ENCODE measurements at places on chromosomes 1 and 21.

DNA sequence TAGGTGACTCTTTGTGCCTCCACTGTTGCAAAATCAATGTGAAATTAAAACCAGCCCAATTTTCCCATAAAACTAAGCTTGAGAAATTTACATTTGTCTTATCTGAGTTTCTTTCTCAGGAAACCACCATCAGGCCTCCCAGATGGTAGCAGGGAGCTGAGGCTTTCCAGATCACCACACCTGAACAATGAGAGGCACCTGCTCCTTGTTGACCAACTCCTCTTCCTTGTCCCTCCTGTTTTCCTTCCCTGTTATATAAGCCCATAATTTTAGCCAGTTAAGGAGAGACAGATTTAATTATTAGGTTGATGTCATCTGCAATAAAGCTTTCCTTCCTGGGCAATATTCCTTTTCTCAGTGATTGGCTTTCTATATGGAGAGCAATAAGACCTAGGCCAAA is 32.0 kb upstream of the C1orf185 start:
- no peak for DNase-seq

GRCh38 chr1:156130578-156130942 is 16.0 kb downstream of the LMNA start:
- DNase-seq = no peak

DNA sequence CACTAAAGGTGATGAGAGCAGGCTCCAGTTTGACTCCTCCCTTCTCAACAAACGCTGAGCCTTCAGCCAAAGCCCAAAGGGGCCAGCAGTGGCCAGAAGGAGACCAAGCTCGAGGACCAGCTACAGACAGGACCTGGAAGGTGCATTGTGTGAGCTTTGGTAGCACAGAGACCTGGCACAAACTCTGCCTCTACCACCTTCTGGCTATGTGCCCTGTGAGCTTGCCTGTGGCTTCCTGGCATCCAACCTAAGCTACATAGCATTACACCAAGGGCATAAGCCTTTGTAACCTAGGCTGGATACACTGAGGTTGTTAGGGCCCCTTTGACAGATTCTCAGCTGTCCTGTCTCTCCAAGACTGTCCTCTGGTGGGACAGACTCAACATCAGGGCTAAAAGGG is 6.6 kb upstream of the VWA5B1 start:
- DNase-seq = no peak

GRCh38 chr1:207084701-207085180 is 3.9 kb upstream of the C4BPB start:
- DNase-seq = peak; percentile 50

DNA sequence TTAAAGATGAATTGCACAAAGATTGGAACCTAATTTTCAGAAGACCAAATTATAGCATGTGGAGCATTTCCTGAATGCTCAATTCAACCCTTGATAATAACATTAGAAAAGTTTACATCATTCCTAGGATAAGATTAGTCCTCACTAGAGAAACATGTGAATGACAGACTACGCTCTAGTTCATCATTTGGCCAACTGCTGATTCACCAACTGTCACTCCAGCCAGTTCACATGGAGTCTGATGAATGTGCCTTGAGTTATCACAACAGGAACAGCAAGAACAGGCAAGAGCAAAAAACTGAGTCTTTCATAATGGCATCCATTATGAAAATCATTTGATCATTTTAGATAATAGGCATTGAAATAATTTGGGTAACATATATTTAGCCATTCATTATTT is 415.9 kb downstream of the PTPRC start:
- DNase-seq = no peak

GRCh38 chr1:53237638-53238037 is 680 bp downstream of the MAGOH start:
- no peak for DNase-seq

- no peak for DNase-seq
These were observed 12.2 kb upstream of the CDK18 start for GRCh38 chr1:205492201-205492667.

DNA sequence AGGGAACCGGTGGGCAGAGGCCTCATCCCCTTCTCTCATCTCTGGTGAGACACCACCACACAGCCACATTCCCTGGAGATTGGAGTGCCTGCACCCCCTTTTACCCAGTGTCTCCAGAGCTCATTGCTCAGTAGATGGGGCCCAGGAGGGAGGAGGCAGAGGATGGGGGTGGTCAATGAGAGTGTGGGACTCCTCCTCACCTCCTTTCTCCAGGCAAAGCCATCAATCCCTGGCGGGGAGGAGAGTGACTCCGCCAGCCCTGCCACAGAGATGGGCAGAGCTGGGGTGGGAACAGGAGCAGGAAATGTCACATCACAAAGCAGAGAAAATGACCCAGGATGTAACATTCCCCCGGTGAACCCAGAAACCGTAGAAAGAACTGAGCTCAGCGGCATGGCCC is 117.2 kb downstream of the MATN1 start:
- DNase-seq = no peak

- no peak for DNase-seq
These were observed 15.4 kb downstream of the OVAAL start for GRCh38 chr1:180574031-180574713.

DNA sequence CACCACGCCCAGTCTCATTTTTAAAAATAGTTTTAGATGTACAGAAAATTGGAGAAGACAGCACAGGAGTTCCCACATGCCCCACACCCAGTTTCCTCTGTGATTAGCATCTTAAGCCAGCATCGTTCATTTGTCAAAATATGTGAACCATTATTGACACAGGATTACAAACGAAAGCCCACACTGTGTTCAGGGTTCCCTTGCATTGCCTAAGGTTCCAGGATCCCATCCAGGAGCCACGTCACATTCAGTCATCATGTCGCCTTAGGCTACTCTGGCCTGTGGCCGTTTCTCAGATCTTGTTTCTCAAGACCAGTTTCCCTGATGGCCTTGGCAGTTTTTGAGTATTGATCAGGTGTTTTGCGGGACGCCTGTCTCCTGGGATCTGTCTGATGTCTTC is 34.7 kb upstream of the TNFRSF1B start:
- DNase-seq = no peak

All from effector CD4-positive, alpha-beta T cell (primary cell).